NCI-H526 treated with DMSO at 0.1 percent for 48 hours (cell line): ENCODE measurements at places on chromosomes 7 and 10.

DNA sequence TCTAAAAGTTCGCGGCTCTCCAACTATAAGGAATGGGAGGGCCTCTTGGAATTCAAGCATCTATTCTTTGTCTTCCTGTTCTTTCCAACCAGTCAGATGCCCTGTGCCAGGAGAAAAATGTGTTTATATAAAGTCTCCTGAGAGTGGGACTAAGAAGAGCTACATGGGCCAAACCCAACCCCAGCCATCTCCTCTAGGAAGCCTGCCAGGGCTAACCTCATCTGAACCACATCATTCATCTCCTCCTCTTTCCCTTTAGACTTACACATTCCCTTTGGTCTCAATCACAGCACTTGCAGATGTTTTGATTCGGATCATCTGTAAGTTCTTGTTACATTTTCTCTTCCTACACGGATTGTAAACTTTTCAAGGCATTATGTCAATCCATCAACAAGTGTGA is 62.6 kb downstream of the DOCK4 start:
- DNase-seq: no peak

DNA sequence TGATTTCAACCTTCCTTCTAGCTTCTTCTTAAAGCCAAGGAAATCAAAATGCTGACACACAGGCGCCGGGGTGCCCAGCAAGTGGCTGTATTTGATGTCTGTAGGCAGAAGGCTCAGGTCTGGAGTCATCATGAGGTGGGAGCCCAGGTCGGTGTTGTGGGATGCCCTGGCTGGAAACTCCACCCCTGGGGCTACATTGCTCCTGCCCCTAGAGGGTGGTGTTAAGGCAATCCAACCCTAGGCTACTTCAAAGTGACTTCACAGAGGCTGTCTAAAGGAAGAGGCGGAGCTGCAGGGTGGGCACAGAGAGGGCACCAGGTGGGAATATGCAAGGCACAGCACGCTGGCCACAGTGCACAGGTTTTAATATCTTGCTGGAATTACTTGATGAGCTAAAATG is 200.9 kb downstream of the ADAM12 start:
- no peak for DNase-seq

DNA sequence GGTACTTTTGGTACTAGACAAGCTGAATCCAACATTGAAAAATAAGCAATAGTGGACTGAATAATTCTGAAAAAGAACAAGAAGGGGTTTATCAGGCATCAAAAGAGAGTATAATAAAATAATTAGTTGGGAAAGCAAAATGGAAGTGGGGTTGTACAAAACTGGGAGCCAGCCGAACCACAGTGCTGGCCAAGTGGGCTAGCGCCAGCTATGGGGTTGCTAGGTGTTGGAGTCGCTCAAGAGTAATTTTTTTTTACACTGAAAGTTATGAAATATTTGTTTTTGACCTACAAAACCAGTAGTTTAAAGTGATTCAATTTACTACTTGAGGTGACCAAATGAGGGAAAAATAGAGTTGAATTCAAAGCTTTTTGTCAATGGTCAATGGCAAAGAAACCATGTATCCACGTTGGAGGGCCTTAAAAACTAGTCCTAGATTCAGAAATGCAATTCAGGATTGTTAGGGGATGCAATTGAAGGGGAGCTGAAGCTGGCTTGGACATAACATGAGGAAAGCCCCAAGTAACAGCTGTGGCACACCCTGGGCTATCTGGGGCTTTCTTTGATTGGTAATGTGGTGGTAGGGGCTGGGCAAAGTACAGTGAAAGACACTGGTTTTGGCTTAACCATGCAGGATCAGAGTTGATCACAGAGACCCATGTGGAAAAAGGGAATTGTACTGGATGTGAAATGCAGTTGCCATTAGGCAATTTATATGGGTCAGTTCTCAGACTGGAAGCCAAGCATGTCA is 28.3 kb upstream of the MSMB start:
- DNase-seq: no peak

DNA sequence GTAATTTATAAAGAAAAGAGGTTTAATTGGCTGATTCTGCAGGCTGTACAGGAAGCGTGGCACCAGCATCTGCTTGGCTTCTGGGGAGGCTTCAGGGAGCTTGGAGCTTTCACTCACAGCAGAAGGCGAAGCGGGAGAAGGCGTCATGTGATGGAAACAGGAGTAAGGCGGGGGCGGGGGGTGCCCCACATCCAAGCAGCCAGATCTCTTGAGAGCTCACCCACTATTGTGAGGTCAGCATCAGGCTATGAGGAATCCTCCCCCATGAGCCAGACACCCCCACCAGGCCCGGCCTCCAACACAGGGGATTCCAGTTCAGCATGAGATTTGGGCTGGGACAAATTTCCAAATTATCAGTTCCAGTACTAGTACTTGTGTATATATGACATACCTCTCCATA is 46.2 kb downstream of the WDR37 start:
- DNase-seq: no peak

GRCh38 chr7:159078193-159078910 is 66.3 kb downstream of the VIPR2 start:
- no peak for DNase-seq

DNA sequence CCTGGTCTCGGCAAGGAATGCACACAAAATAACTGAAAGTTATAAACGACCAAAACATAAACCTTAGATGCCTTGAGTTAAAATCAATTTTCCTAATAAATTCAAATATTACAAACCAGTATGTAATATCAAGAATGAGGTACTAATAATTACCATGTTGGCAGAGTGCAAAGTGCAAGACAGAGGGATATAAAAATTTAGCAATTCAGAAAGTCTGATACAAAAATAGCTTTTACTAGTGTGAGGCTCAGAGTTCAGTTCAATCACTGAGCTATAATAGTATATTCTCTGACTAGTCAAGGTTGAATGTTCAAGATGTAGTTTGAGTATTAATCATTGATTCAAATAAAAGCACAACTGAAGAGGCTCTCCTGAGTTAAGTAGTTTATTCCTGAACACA is 4.8 kb upstream of the AUTS2 start:
- no peak for DNase-seq

- DNase-seq: no peak
Measured at GRCh38 chr7:80934321-80934720, 15.5 kb upstream of the SEMA3C start.

DNA sequence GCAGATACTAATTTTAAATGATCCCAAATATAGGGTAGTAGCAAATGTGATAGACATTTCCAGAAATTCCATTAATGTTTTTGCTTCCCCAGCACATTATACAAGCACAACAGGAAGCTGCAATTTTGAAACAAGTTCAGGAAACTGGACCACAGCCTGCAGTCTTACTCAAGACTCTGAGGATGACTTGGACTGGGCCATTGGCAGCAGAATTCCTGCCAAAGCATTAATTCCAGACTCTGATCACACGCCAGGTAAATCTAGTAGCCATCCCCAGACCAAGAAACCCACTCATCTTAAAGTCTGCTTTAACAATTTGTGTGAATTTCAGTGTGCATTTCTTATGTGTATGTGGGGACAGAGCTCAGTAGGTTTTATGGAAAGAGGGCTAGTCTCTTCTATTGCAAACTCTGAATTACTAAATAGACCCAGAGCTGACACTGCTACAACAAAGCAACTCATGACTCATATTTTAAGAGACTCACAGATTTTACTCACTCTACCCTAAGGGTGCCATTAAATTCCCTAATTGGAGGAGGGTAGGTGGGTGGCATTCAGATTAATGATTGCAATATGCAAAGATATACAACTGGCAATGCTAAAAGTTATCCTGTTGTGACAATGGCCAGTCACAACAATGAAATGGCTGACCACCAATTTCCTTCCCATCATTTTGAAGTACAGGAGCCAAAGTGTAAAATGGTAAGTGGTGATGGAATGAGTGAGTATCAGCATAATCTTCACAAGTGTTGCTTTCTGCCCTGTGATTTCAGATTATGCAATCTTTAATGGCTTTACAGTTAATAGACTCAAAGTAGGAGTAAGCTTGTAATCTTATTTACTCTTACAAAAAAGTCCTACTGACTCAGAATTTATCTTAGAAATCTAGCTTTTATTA is 317.6 kb upstream of the PLXDC2 start:
- no peak for DNase-seq
